ENCODE measurements at places on chromosomes 3 and 15.

DNA sequence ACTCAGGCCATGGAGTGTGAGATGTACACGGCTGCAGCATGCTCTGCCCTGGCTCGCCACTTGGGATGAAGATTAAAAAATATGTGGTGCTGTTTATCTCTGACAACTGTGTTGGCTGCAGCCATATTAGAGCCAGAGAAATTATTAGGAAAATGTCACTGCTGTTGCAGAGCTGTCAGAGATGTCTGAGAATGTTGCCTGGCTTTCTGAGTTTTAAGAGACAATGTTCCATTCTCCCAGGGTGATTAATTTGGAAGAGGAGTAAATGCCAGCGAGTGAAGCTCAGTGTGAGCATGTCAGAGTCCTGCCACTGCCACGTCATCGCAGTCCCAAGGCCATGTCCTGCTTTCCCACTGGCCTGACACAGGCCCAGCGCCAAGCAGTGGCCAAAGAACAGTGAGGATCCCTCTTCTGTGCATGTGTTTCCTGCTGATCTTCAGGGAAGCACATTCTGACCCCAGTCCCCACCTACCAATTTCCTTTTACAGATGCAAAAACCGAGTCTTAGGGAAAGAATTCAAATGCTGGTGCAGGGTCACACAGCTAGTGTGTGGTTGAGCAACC lies 370.9 kb downstream of the GABRG3 start:
- no peak for DNase-seq

DNA sequence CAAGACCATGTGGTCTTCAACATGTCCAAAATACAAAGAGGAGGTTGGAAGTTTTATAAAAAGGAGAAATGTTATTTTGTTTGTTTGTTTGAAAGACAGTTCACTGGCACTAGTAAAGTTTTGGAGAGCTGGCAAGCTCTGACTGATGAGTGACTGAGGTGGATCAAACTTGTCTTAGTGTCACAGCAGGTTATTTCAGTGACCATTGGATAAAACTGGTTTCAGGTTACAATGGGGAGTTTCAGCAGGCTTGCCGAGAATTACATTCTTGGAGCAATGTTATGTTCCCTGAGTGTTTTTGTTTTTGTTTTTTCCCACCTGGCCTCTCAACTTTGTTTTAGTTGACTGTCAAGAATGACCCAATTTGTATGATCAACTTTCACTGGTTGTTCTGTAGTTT lies 414.5 kb upstream of the ARHGEF26 start:
- no peak for DNase-seq

DNA sequence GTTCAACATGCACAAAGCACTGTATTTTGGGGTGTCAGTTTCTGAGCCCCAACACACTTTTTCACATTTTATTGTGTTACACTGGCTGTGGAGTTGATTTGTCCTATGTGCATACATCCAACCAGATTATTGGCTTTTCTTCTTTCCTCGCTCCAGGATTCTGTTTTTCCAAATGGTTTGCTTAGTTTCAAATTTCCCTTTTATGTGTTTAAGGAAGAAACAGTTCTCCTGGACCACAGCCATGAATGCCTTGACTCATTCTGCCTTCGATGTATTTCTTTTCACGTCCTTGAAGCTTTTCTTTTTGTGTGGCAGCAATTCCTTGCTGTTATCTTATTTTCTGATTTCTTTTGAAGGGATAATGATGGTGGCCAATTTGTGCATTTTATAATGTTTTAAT lies 53.8 kb downstream of the CACNA2D3 start:
- DNase-seq = no peak

GRCh38 chr3:44468572-44469520 lies 8.6 kb downstream of the ZNF445 start:
- peak; percentile 16 for DNase-seq

GRCh38 chr3:114606336-114606735 lies 312.5 kb downstream of the TIGIT start:
- DNase-seq = no peak

Measured in common myeloid progenitor, CD34-positive (primary cell).